ENCODE measurements at places on chromosomes 11 and 22.
A peak's percentile ranks its signal among the peaks of the same experiment; 100 is the strongest.

- no peak for DNase-seq
Measured at GRCh38 chr22:49079027-49079725, 748.5 kb downstream of the BRD1 start.

GRCh38 chr22:45136594-45136993, 27.1 kb upstream of the NUP50 start:
- DNase-seq = no peak

GRCh38 chr11:64359712-64360445, 917 bp downstream of the RPS6KA4 start:
- peak; percentile 36 for DNase-seq

GRCh38 chr11:95778699-95779098, 10.9 kb downstream of the FAM76B start:
- DNase-seq = no peak

DNA sequence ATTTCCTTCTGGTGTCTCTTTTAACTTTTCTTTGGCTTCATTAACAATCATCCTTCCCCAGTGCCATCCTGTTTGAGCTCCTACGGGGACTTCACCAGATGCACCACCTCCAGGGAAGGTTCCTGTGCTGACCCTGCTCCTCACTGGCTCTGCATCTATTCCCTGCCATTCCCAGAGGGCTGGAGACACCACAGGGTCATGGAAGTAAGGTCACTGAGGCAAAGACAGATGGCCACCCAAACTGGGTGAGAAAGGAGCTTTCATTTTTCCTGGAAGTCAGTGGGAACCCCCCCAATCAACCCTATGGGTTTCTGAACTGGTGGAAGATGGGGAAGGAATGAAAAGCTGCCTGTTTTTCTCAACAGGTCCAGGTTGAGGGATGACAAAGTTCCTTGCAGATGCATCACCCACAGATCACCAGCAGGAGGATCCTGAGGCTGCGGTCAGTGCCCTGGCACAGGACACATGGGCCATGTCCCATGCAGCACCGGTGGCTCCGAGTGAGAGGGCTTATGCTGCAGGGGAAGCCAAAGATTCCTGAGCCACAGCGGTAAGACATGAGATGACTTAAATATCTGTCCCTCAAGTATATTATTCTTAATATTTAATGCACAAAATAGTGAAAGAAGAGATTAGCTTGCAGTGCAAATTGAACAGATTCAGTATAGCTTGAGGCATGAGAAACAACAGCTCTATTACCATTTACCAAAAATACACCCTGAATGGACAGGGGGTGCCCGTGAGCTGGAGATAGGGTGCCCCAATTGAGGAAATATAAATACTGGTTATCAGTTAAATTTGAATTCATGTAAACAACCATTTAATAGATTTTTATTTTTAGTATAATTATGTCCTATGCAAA, 73.0 kb upstream of the VPREB1 start:
- no peak for DNase-seq

- no peak for DNase-seq
Measured at GRCh38 chr11:124179310-124179709, 3.8 kb upstream of the OR10D3 start.

GRCh38 chr22:39416319-39416718, 16.7 kb downstream of the TAB1 start:
- no peak for DNase-seq

GRCh38 chr11:16338393-16338792, 18.0 kb downstream of the SOX6 start:
- no peak for DNase-seq

- DNase-seq = no peak
Measured at GRCh38 chr11:71112990-71113389, 139.4 kb downstream of the SHANK2 start.

DNA sequence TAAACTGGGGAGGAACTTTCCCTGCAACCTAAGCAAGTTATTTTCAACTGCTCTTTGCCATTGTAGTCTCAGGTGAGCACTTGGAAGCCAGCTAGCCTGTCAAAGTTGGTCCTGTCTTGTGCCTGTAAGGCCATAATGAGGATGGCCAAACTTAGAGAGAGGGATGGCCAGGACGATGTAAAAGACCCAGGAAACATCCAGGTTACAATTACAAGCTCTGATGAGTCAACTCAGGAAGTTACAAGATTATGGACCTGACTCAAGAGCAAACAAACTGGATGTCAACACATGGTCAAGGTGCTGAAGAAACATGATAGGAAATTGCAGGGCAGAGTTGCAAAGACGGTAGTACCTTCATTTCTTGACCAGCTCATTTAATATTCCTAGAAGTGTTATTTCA, 1.6 kb downstream of the GTPBP1 start:
- DNase-seq = peak; percentile 39

GRCh38 chr11:102468616-102469195, 16.1 kb upstream of the TMEM123 start:
- DNase-seq = no peak

DNA sequence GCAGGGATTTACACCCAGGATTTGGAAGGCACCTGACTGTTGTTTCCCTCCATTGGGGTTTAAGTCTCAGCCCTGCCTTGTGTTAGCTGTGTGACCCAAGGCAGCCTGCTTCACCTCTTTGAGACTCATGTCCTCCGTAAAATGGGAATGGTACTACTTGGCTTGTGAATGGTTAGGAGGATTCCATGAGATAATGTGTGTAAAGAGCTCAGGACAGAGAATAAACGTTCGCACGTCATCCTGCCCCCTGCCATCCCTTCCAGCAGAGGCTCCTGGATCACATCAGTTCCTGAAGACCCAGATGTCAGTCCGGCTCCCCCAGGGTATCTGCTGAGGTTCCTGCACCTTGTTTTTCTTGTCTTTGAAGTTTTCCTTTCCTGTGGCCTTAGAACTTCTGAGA, 16.8 kb upstream of the ACCSL start:
- no peak for DNase-seq

DNA sequence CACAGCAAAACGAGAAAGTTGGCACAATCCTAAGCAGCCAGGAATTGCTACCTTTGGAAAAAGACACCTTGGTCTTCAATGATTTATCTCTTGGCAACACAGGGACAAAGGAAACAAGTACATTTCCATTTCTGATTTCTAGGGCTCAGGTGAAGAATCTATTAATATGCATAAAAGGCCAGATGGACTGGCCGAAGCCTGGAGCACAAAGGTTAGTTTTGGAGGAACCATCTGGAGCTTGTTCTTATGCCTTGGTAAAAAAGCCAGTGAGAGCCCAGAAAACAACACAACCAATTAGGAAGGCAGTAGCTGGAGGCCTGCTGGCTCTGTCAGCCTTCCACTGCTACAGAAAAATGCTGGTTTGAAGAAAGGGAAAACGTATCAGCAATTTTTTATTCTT, 713.5 kb upstream of the API5 start:
- DNase-seq = no peak

- no peak for DNase-seq
Measured at GRCh38 chr22:37758694-37759093, 49.0 kb upstream of the GCAT start.

- no peak for DNase-seq
Measured at GRCh38 chr11:111450480-111451320, 61.5 kb downstream of the BTG4 start.

DNA sequence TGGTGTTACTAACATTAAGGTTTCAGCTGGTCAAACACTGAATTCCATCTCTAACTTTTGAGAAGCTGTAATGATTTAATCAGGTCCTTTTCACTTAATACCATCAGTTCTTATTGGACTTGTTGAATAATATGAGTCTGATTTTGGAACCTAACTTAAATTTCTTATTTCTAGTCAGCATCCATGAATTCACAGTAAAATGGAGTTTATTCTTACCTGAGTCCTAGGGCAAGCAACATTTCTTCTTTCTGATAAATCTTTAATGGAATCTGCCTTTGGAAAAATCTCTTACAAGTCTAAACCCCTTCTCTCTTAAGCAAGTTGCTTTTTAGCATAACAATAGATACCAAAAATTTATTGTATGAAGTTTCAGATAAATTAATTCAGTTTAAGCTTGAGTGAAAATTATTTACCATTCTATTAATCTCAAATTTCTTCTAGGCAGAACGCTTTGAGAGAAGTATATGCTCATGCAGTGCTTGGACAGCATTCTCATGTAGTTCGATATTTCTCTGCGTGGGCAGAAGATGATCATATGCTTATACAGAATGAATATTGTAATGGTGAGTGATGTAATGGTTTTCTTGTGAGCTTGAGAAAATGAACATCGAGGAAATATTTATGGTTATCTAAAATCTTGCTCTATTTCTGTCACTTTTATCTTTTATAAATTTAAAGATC, 3.4 kb downstream of the WEE1 start:
- no peak for DNase-seq

DNA sequence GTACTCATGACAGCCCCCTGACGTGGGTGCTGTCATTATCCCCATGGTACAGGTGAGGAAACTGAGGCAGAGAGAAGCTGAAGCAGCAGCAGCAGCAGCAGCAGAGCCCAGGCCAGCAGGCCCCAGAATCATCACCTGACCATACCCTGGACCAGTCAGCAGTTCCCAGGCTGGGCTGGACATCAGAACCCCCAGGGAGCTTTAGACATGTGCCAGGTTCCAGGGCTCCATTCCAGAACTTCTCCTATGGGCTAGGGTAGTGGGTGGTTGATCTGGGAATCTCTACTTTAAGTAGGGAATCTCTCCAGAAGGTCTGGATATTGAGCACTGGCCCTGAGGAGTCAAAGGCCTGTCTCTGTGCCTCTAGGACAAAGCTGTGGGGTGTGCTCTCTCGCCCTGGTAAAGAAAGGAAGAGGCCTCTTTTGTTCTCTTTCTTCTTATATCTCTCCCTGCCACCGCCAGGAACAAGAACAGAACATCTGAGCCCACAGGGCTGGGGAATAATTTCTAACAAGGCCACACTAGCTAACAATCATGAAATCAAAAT, 26.6 kb downstream of the MAFF start:
- no peak for DNase-seq

DNA sequence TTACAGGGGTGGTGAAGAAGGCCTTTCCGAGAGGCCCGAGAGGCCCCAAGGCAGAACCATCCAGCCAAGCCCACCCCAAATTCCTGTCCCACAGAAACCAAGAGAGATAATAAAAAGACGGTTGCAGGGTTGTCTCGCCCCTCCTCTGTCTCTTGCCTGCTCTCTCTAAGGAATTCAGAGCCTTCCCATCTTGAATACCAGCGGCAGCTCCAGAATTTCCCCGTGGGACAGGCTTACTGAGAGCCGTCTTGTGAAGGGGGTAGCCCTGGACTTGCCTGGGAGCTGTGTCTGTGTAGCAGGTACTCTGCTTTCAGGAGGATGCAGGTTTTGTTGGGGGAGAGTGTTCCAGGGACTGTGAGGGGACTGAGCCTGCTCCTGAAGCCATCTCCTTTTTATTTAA, 9.6 kb upstream of the EIF3D start:
- no peak for DNase-seq

DNA sequence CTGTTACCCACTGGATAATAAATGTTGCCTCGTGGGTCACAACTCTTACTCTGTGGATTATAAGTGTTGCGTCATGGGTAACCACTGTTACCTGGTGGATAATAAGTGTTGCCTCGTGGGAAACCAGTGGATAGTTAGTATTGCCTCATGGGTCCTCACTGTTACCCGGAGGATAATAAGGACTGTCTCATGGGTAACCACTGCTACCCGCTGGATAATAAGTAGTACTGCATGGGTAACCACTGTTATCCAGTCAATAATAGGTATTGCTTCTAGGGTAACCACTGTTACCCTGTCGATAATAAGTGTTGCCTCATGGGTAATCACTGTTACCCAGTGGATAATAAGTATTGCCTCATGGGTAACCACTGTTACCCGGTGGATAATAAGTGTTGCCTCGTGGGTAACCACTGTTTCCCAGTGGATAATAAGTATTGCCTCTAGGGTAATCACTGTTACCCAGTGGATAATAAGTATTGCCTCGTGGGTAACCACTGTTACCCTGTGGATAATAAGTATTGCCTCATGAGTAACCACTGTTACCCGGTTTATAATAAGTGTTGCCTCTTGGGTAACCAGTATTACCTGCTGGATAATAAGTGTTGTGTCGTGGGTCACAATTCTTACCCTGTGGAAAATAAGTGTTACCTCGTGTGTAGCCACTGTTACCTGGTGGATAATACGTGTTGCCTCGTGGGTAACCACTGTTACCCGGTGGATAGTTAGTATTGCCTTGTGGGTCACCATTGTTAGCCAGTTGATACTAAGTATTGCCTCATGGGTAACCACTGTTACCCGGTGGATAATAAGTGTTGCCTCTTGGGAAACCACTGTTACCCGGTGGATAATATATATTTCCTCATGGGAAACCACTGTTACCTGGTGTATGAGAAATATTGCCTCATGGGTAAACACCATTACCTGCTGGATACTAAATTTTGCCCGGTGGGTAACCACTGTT, 15.7 kb upstream of the NXPE4 start:
- no peak for DNase-seq

GRCh38 chr11:76767659-76768058, 15.5 kb upstream of the TSKU start:
- no peak for DNase-seq

- no peak for DNase-seq
Measured at GRCh38 chr11:12229450-12230229, 119.2 kb downstream of the MICAL2 start.

GRCh38 chr11:113805640-113806039, 26.0 kb downstream of the CLDN25 start:
- DNase-seq = no peak

DNA sequence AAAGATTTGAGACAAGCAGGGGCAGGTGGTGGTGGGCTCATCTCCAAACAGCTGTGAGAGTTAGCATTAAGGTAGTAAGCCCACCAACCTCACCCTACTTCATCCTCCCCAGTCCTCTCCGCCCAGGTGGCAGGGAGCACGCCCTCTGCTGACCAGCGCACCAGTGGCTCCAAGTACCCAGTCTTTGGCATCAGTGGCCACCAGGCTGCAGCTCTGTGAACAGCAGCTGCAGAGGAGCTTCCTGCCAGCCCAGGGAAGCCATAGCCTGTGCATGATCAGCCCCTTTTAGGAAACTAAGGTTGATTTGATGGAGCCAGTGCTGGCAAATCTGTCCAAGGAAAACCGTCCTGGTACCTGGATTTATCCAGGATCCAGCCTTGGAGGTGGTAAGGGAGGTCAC, 21.7 kb downstream of the CAVIN3 start:
- DNase-seq = peak; percentile 23

DNA sequence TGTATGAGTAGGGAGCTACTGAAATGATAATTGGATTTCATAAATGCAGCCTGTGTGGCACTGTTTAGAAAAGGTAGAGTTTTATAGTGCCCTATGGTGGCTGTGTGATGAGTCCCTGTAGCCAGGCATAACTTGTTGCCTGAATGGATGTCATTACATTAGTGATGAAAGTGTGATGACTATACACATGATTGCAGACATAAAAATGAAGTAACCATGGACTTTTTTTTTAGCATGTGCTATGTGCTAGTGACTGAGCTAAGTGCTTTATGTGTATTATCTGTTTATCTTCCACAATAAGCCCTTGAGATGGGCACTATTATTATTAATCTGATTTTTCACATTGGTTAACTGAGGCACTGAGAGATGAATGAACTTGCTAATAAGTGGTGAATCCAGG, 13.5 kb upstream of the GRAMD1B start:
- DNase-seq = peak; percentile 62

DNA sequence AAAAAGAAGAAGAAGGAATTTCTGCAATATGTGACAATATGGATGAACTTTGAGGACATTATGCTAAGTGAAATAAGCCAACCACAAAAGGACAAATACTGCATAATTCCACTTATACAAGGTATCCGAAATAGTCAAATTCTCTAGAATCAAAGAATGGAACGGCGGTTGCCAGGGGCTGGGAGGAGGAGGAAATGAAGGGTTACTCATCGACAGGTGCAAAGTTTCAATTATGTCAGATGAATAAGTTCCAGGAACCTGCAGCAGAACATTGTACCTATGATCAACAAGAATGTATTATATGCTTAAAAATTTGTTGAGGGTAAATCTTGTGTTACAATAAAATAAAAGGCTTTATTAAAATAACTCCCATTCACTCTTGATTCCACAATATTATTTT, 49.0 kb downstream of the SC5D start:
- no peak for DNase-seq
